ENCODE measurements at places on chromosomes 4 and X.

GRCh38 chrX:71910986-71911730, 513 bp downstream of the NHSL2 start:
- no peak for DNase-seq

DNA sequence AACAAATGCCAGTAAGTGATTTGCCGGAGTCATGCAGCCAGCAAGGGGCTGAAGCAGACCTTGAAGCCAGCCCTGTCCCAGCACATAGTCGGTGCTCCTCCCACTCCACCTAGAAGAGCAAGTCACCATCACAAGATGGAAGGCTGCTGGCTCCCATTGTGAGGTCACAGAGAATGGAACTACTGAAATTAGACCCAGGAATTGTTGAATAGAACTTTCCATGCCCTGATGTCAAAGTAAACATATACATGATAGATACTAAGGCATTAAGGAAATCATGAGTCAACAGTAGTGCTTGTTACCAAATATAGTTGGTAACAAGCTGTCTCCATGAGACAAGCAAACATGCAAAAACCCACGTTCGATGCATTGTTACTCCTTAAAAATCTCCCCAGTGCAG, 177.1 kb upstream of the MID1 start:
- peak; percentile 51 for DNase-seq

- no peak for DNase-seq
Measured at GRCh38 chr4:42306221-42307109, 90.8 kb upstream of the SHISA3 start.

GRCh38 chr4:73609706-73610105, 10.5 kb downstream of the RASSF6 start:
- peak; percentile 25 for DNase-seq

DNA sequence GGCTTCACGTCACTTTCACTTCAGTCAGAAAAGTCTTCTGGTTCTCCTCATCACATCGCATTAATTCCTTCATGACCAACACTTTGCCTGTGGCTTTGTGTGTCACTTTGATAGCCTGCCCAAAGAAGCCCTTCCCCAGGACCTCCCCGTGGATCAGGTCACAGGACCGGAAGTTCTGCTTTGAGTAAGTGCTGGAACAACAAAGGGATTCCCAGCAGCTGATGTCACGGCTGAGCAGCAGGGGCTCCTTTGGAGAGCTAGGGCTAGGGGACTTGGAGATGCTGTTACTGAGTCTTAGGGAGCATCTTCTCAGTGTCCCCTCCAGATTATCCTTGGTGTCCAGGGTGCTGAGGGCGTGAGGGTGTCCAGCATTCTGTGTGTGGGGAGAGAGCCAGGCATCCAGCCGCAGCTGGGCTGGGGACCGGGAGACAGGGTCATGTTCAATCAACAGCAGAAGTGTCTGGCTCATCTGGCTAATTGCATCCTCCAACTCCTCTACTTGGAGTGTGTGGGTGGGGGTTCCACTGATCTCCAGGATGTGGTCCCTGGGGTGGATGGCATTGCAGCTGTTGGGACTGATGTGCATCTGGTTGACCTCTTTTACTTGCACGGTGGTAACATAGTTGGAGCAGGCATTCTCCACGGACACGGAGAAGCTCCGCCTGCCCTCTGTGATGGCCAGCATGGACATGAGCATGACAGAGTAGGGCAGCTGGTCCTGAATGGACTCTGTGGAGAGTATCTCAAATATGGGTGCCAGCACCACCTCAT, 39.2 kb upstream of the ARHGAP6 start:
- DNase-seq = peak; percentile 1

- DNase-seq = peak; percentile 93
Measured at GRCh38 chr4:8185295-8185694, 13.8 kb upstream of the SH3TC1 start.

GRCh38 chr4:165207016-165207430, 338 bp upstream of the KLHL2 start:
- DNase-seq = no peak

DNA sequence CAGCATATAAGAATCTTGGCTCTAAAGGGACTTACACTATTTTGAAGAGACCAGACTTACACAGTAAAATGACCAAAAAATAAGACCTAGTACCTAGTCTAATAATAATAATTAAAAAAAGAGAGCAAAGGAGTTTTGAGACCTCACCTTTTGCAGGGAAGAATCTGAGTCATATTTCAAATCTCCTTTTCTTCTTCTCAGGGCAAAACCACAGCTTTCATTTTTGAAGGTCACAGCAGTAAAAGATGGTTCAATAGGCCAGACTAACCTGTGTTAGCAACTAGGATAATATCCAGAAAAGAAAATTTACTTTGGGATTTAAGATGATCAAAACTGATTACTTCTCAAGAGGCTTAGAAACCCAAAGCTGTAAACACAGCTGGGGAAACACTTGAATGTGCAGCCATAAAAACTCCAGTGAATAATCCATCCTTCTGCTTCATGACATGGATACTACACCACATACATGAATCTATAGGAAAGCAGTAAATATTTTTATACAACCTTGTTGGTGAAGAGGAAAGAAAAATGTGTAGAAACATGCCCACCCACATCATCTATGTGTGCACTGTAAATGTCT, 25.9 kb upstream of the LNX1 start:
- DNase-seq = no peak

Data from fibroblast of skin of right quadriceps (primary cell).